ENCODE measurements at places on chromosomes 11 and 22.

GRCh38 chr22:23565915-23566704, 14.0 kb downstream of the IGLL1 start:
- DNase-seq = peak; percentile 48

GRCh38 chr11:92224407-92225124, at the start of gene FAT3:
FAT3 (plus strand) TSS chr11:92224818; CDS start chr11:92352113, 127,295 bp downstream.
- DNase-seq = peak; percentile 89

- no peak for DNase-seq
Measured at GRCh38 chr11:16741473-16741872, 3.0 kb downstream of the C11orf58 start.

DNA sequence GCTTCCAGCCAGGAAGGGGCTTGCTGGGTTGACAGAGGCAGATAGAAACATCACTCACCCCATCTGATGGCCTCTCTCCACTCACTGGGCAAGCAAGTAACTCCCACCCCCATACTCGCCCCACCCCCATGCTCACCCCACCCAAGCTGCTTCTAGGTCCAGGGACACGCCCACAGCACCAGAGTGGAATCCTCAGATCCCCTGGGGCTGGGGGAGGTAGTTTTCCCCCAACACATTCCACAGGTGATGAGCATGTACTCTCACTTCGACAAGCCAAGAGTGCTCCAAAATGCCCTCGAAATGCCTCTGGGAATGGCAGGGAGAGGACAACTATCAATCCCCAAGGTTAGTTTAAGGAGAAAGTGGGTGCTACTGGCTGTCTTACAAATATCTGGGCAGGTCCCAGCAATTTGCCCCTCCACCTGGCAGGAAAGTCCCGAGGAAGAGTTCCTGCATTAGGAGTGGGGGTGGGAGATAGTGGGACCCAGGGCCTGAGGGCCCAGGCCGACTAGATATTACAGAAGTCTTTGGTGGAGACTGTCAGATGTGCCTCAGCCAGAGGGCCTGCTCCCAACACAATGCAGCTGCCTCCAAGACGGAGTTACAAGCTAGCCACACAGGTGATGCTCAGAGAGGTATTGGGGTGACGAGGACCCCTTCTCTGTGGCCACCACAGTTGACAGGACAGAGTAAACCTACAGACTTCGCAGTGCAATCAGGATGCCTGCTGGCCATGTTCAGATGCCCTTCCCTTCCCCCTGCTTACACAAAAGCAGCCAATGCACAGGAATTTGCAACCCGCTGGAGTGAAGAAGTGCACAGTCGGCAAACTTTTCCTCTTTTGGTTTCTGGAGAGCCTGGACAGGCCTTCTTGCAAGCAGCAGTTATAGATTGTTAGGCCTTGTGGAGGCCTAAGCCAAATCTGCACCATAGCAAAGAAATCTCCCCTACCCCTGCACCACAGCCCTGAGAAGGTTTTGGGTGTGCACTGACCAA, 2.9 kb upstream of the LMO1 start:
- no peak for DNase-seq

- no peak for DNase-seq
Measured at GRCh38 chr11:27462543-27462942, 10.0 kb downstream of the LGR4 start.

DNA sequence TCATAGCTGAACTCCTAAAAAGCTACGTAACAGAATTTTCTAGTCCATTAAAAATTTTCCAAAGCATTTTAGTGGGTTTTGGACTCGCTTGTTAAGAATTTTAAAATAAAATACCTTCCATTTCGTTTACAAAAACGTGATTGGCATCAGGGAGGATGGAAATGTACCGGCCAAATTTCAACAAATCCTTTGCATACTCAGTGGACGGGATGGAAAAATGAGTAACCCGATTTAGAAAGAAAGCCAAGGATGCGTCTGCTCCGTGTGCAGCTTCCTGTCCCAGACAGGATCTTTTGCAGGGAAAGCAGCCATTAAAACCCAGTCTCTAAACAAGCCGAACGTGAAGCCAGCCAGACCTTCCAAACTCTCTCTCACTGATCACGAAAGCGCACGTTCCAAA, 15.6 kb downstream of the TMEM184B start:
- peak; percentile 71 for DNase-seq

GRCh38 chr11:77589521-77590193, at the start of gene AQP11:
AQP11 (plus strand) TSS chr11:77589953; CDS start chr11:77589993, 40 bp downstream.
- DNase-seq = peak; percentile 89

DNA sequence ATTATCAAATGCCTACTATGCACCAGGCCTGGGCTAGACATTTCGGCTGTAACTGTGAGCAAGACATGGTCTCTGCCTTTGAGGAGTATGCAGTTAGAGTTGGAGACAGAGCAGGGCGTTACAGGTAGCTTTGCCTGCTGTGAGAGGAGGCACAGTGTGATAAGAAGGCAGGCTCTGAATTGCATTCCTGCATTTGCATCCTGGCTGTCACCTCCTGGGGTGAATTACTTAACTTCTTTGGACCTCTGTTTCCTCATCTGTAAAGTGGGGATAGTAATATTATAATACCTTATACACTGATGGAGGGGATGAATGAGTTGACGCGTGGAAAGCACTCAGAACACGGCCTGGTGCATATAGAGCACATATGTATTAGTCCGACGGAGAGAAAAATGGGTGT, 118.1 kb upstream of the ARHGAP20 start:
- no peak for DNase-seq

- DNase-seq = peak; percentile 71
Measured at GRCh38 chr11:120985718-120986569, 38.0 kb upstream of the TBCEL start.

GRCh38 chr22:20741634-20742581, 32.0 kb upstream of the SERPIND1 start:
- no peak for DNase-seq

DNA sequence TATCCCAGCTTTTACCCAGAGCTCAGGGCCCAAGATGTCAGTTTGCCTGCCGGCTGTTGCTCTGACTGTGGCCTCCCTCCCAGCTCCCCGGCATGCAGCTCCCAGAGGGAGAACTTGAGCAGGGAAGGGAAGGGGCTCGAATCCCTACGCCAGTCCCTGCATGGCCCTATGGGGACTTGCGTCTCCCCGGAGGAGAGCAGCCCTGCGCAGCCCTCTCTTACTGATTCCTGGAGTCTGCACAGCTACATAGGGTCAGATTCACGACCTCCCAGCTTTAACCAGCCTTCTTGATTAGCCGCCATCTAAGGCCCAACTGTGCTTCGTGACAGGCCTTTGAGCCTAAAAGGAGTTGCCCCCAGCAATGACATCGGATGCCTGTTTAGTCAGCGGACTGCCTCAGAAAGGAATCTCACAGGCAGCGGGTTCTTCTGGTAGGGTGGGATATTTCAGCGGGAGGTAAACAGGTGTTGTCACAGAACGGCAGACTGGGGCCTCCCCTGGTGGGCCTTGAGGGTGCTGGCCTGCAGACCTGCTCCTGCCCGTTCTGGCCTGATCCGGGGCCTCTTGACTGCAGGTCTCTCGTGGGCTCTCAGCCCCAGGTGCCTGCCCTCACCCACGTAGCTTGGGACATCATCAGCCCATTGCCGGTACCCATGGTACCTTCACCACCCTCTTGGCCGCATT, 43.8 kb upstream of the KCNQ1OT1 start:
- DNase-seq = peak; percentile 19

DNA sequence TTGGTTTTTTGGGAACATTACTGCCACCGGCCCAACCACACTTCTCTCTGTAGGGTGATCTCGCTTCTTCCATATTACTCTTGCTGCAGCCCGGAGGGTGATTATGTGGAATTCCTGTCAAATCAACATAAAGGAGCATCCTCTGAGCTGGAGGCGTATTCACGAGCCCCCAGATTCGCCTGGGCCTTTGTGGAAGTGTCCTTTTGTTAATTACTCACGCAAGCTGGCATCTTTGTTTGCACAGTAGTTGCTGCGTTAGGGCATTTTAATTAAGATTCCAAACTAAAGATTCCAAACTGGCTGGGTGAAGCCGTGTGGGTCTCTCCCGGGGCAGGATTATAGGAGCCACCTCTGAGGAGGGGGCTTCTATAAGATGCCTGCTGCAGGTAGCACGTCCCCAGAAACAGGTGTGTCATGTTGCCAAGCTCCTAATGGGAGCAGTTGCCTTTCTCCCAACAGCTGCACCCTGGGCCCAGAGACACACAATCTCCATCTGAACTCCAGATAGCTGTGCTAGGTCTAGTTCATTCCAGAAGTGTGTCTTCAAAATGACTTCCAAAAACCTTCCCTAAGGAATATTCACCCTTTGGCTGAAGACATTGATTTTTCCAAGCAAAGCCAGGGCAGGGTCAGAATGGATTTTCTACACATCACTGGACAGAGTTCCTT, 40.9 kb downstream of the SHISAL1 start:
- no peak for DNase-seq

DNA sequence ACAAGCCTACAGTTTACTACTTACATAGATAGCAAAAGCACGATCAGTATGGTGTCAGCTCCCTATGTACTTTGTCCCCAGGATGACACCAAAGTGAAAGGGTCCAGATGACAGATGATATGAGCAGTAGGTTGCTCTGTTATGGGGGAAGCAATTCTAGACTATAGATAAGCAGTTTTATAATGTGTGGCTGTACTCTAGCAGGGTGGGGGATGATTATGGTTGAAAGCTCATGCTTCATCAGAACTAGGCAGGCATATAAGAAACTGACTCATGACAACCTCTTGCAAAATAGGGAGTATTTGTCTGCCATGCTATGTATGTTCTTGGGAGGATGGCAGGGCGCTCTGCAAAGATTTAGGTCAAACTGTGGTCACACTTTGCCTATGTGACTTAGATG, 158.2 kb upstream of the ZBED5 start:
- DNase-seq = no peak

- DNase-seq = no peak
Measured at GRCh38 chr22:48080316-48081165, 1318.1 kb downstream of the TBC1D22A start.

- DNase-seq = peak; percentile 45
Measured at GRCh38 chr22:40107851-40108378, 69.8 kb upstream of the TNRC6B start.

GRCh38 chr11:76803811-76804600, 20.9 kb downstream of the TSKU start:
- DNase-seq = no peak

DNA sequence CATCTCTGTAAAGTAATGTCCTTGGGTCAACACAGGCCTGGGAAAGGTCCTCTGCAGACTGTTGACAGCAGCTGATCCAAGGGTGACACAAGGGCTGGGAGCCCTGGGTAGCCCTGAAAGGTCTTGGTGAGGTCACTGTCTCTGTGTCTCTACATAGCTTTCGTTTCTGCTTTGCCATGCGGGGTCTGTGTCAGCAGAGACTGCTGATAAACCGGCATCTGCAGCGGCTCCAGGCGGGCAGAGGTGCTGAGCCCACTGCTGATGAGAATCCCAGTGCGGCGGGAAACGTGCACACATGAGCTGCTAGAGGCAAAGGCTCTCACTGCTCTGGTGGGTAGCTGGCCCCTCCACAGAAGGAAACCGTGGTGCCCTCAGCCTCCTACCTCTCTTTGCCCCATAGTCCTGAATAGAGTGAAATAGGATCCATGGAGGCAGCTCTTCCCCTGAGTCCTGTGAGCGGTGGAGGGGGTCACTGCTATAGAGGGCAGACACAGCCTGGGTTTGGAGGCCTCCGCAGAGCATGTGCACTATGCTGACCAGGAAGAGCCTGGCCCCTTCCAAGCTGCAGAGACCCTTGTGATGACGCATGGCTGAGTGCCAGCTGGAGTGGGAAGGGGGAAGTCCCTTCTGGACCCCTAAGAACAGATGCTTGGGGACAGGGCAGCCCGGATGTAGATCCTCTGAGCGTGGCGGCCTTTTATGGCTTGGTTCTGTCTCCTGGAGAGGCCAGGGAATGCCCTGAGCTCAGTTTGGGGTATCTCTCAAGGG, 17.8 kb upstream of the ST3GAL4 start:
- no peak for DNase-seq

GRCh38 chr11:804599-804964, 449 bp downstream of the PIDD1 start:
- no peak for DNase-seq

DNA sequence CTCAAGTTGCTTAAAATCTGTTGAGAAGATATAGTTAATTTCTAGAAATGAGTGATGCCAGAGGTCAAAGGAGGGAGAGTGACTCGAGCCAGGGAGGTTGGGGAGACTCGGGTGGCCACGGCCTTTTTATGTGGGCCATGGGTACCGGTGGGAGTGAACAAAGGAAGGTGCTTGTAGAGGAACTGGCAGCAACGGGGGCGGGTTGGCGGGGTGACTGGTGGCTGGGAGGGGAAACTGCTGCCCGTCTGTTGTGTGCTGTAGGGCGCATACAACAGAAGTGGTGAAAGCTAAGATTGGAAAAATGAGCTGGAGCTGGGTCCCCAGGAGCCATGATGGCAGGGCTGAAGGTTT, 5.4 kb downstream of the DAGLA start:
- no peak for DNase-seq

DNA sequence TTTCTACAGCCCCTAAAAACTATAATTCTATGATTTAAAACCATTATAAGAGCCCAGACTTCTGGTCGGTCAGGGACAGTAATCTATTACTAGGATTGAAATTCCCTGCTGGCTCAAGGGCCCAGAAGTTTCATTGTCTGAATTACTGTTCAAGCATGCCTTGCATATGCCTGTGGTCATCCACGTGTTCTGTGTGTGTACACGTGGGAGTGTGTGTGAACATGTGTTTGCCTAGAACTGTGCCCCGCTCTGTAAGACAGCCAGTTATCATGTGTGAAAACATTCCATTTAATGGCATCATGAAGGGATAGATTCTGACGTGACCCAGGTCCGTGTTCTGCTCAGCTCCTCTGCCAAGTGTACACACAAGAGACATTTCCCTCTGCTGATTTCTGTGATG, 189.3 kb upstream of the NECTIN1 start:
- no peak for DNase-seq

DNA sequence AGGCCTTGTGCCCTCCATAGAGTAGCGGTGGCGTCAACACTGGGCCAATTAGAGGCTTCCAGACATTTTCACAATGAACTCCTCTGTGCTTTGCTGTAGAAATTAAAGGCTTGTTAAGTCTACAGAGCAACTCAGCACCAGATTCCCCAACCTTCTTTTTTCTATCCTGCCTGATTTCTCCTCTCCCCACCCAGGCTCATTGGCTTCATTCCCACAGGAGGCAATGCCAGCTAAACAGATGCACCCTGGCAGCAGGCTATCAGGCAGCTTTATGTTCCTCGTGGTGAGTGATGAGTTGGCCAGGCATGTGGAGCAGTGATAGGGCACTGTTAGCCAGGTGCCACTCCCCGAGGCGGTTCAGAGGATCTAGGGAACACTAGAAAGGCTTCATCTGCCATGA, 4.8 kb downstream of the DIXDC1 start:
- DNase-seq = peak; percentile 67

GRCh38 chr11:22742157-22742613, 75.8 kb downstream of the GAS2 start:
- DNase-seq = peak; percentile 56

- DNase-seq = no peak
Measured at GRCh38 chr11:62322524-62322923, 14.7 kb upstream of the ASRGL1 start.

GRCh38 chr11:561148-562003, 606 bp downstream of the RASSF7 start:
- DNase-seq = no peak

GRCh38 chr11:534396-535209, 773 bp downstream of the HRAS start:
- peak; percentile 64 for DNase-seq

GRCh38 chr22:25351631-25352293, 132.3 kb downstream of the CRYBB2 start:
- peak; percentile 13 for DNase-seq

- DNase-seq = no peak
Measured at GRCh38 chr11:102120437-102120973, 10.3 kb downstream of the YAP1 start.

- DNase-seq = peak; percentile 84
Measured at GRCh38 chr22:21942407-21943343, 10.0 kb downstream of the PPM1F start.
